ENCODE measurements at places on chromosomes 5 and 9.

- DNase-seq, result no peak
These were observed 10.3 kb upstream of the CCIN start for GRCh38 chr9:36158917-36159316.

GRCh38 chr9:89077519-89077918 is 86.3 kb downstream of the S1PR3 start:
- DNase-seq, result no peak

GRCh38 chr5:121737120-121737519 is 114.6 kb upstream of the FTMT start:
- DNase-seq, result no peak

DNA sequence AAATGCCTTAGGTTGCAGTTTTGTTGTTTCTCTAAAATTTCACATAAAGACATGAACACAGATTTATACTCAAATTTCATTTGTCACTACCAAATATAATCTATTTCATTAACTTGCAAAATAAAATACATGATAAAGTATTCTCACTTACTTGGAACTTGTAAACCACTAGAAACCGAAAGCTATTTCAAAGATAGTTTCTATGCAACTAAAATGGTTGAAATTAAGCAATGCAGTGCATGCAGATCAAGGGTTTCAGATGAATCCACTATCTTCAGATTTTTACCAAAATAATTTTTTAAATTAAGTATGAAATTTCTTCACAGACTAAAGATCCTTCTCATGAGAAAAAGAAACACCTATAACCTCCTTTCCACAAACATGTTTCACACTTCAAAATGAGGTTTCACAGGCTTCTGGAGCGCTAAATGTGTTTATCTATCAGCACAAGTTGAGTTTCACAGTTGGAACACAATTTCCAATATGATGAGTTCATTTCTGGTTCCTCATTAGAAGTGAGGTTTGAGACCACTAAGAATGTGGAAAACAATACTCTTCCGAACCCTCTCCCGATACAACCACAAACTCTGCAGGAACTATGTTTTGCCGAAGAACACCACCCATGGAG is 63.9 kb downstream of the EPB41L4A start:
- no peak for DNase-seq

DNA sequence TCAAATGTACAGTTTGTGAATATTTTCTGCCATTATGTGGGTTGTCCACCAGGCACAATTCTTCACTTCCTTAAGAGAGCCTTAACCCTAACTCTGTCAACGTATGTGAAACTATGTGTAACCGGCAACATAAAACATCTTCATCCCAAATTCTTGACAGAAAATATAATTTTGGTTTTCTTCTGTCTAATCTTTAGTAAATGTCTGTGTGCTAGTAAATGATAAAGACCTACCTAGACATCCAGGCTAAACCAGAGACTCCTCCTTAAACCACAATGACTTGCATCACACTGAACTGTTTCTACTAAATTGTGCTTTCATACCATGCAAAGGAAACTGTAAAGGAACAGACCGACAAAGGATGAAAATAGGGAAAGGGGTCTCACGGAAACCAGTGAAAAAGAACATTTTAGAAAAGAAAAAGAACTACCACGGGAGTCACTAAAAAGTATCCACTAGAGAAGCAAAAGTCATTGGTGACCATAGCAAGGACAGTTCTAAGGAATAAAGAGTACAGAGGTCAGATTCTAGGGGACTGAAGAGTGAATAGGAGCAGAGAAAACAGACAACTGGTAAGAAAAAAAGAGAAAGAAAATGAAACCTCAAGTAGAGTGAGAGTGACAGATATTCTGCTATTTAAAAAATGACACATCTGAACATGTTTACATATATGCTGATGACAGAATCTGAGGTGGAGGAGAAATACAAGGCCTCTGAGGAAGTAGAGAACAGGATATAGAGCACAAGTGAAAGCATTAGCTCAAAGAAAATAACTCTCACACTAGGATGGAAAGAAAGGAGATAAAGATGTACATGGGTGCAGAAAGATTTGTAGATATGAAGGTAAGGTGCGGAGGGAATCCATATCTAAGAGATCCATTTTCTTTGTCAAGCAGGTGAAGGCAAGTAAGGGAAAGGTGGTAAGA is 49.4 kb downstream of the FNIP1 start:
- DNase-seq, result no peak

- DNase-seq, result no peak
These were observed 129.3 kb upstream of the SLC44A1 start for GRCh38 chr9:105114964-105115728.

- no peak for DNase-seq
These were observed 5.3 kb downstream of the ADAMTS2 start for GRCh38 chr5:179339996-179340395.

- DNase-seq, result no peak
These were observed 272.1 kb upstream of the CCNG1 start for GRCh38 chr5:163165277-163165676.

GRCh38 chr5:154241021-154241420 is 50.5 kb downstream of the GALNT10 start:
- DNase-seq, result no peak

- no peak for DNase-seq
These were observed 76.6 kb upstream of the DAB2 start for GRCh38 chr5:39501397-39501796.

GRCh38 chr5:61293071-61293470 is 39.0 kb upstream of the ZSWIM6 start:
- no peak for DNase-seq

DNA sequence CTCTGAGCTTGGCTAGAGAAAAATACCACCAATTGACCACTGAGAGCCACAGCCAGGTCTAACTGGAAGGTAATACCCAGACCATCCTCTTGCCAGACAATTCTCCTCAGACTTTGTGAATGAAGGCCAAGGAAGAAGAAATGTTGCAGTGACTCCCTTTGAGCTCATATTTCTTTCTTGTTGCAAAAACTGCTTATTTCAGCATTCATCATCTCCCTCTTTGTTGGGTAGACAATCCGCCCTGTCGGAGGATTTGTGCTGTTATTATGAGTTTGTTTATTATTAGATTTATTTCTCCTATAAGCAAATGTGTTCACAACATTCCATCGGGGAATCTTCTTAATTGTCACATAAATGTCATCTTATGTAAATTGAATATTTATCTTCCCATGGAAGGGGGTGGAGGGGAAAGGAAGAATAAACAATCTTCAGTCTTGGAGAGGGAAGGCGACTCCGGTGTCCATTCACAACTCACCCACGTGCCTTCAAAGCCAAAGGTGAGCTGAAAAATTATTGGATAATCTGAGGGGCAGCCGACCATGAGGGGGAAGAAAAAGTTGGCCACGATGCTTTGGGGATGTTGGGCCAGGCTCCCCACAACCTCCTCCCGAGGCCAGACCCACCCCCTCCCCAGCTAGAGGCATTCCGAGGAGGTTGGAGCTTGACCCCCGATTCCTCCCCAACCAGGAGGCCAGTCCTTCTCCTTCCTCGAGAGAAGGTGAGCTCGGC is 1.8 kb upstream of the JADE2 start:
- DNase-seq, result no peak

- no peak for DNase-seq
These were observed 74.0 kb upstream of the PHYKPL start for GRCh38 chr5:178306430-178307225.

DNA sequence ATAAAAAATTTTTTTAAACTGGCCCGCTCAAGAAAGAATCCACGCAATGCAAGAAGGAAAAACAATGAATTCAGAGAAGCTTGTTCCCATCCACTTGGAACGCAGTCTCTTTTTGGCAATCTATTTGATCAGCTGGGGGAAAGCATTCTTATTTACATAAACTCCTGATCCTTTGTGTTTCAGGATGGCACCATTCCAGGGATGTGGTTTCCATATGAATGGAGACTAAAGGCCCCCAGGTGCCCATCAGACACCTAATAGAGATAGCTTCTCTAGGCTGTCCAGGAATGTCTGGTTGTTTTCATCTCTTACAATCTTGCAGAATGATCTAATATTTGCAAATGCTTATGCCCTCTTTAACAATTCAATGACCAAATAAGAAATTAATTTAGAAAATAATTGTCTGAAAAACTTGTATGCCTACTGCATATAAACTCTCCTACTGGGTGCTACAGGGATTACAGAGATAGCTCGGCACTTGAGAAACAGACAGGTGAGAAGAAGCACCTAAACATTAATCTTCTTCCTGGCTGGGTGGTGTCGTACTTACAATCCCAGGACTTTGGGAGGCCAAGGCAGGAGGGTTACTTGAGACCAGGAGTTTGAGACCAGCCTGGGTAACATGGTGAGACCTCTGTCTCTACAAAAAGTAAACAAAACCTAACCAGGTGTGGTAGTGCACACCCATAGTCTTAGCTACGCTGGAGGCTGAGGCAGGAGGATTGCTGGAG is 3.0 kb upstream of the RASGRF2 start:
- no peak for DNase-seq

GRCh38 chr5:64767959-64768357 is 533 bp downstream of the SREK1IP1 start:
- DNase-seq, result no peak

DNA sequence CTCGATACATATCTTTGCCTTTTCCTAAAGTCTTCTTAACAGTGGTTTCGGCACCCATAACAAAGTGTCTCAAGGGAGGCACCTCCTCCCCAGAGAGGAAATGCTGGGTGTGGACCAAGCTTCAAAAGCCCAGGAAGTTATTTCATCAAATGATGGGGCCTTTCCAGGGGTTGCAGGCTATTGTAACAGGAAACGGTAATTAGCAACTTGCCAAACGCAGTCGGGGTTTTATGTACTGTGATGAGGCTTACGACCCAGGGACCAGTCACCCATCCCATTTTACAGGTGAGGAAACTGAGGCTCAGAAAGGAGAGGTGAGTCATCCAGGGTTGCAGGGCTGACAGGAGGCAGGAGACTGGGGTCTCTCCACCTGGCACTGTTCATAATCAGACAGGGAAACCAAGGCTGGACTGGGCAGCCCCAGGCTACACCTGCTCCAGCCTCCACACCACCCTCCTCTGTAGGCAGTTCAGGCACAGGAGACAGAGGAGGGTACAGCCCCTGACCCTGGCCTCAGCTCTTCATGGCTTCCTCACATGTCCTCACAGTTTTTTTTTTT is 30.0 kb upstream of the SUSD3 start:
- no peak for DNase-seq

GRCh38 chr9:76180541-76180940 is 213.7 kb downstream of the RFK start:
- DNase-seq, result no peak

DNA sequence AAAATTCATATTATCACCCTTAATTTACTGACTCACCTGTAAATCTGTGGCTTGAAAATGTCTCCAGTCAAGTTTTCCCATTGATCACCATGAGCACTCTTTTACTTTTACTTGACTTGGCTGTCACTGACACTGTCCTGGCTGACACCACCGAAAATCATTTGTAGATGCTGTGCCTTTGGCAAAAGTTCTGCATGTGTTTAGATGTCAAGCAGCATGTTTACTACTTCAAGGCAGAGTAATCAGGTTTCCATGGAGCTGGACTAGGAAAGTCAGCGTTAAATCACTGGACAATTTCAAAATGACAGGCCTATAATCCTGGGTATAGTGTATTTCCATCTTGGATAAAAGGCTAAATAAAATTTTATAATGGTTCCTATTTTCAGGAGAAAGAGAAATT is 1530.6 kb upstream of the CDH6 start:
- no peak for DNase-seq

DNA sequence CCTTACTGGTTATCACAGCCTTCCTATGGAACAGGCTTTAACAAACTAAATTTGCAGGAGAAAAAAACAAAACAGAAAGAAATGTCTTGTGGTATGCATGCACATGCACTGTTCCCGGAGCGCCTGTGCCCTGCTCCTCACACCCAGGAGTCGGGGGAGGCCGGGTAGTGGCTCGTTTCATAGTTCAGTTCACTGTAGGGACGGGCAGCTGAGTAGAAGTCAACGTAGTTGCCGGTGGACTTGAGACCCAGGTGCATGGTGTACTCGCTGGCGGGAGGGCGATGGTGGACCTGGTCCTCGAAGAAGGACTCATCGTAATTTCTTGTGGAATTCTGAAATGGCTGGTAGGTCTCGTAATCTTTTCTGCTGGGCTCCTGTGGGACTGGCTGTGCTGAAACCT is 212.3 kb upstream of the DAP start:
- no peak for DNase-seq

DNA sequence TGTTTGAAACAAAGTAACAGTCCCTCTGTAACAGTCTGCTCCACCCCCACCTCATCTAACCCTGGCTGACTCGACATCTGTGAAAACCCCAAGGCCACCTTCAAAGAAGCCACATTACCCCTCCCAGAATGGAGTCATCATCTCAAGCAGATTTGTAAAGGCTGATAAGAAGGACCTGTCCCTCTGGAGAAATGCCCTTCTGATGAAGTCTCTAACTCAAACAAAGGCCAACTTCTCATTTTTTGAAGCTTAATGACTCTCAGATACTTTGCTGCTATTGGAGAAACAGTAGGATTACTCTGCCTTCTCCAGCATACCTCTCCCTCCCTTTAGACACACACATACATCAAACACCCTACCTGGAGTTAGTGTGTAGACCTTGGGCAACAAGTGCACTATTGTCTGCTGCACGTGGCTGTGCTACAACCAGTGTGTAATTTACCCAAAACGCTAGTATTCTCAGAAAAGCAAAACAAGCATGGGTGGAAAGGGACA is 5.3 kb upstream of the SUSD1 start:
- no peak for DNase-seq

All from SK-N-MC (cell line).